Hypothalamus (tissue), 51 donors: ENCODE measurements at places on chromosomes 1 and 21.
A peak's percentile ranks its signal among the peaks of the same experiment; 100 is the strongest.

DNA sequence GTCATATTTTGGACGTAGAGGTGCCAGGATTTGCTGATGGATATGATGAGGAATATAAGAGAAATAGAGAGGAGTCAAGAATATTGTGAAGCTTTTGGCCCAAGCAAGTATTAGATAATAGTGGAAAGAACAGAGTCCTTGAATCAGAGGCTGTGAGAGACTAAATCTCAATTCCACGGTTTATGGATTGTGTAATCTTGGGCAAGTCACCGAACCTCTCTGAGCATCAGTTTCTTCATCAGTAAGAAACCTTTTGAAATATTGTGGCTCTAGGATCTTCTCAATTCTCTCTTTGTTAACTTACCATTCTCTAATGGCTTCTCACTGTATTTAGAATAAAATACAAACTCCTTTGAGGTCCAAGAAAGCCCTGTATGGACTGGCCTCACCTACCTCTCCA, 77.6 kb downstream of the RPS6KA1 start:
- DNase-seq = no peak

GRCh38 chr1:183449223-183449770, 23.0 kb upstream of the SMG7 start:
- no peak for DNase-seq

- DNase-seq = no peak
Observed at GRCh38 chr1:21292984-21293536, 2.8 kb upstream of the ECE1 start.

- no peak for DNase-seq
Observed at GRCh38 chr1:197921235-197922069, 4.3 kb downstream of the LHX9 start.

- DNase-seq = no peak
Observed at GRCh38 chr1:157966031-157966537, 27.4 kb upstream of the KIRREL1 start.

- no peak for DNase-seq
Observed at GRCh38 chr1:117683571-117684285, 77.9 kb downstream of the TENT5C start.

DNA sequence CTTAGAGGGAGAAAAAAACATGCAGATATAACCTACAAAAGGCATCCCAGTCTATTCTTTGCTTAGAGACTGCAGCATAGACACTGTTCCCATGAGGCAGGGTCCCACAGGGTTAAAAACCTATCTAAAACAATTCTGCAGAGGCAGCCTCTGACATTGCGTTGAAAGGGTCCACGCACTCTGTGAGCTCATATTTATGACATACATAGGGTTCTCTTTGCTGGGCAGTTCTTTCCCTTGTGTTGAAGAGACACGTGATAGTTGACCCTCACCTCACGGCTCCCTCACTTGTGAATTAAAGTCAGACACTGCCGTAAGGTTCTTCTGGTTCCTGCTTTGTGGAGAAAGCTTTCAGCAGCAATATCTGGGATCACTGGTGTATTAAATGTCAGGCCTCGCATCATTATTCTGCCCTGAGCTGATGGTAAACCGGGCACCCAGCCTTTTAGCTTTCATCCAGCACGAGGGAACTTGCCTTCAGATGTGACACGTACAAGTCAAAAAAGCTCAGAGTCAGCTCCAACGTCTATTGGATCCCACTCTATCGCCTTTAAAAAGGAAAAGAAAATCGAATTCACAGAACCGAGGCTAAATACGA, 52.8 kb upstream of the HNRNPU start:
- no peak for DNase-seq

GRCh38 chr1:3238703-3239278, 169.8 kb downstream of the PRDM16 start:
- no peak for DNase-seq

DNA sequence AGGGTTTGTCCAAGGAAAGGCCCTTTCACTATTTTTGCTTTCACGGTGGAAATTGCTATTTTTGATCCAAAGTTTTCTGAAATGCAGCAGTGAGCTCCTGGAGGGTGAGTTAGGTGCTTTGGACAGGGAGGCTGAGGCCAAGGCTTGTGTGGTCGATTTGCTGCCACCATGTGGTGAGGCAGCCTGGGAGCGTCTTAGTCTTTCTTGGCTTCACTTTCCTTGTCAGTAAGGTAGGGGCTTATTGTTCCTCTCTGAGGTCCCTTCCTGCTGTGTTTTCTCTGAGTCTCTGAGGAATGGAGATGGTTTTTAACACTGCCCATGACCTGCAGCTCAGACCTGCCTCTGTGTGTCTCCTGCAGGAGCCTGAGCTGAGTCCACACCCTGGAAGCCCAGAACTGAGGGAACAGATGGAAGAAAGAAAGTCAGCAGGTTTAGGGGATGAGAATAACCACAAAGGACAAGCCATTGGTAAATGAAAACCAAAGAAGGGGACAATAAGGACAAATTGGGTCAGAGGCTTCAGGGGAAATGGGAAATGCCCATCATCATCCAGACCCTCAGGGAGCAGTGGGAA, 20.1 kb upstream of the S100A10 start:
- no peak for DNase-seq

DNA sequence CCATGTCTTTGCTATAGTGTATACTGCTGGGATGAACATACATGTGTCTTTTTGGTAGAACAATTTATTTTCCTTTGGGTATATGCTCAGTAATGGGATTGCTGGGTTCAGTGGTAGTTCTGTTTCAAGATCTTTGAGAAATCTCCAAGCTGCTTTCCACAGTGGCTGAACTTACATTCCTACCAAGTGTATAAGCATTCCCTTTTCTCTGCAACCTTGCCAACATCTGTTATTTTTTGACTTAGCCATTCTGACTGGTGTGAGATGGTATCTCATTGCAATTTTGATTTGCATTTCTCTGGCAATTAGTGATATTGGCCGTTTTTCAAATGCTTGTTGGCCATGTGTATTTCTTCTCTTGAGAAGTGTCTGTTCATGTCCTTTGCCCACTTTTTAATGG, 37.5 kb upstream of the ANGPTL1 start:
- DNase-seq = no peak

DNA sequence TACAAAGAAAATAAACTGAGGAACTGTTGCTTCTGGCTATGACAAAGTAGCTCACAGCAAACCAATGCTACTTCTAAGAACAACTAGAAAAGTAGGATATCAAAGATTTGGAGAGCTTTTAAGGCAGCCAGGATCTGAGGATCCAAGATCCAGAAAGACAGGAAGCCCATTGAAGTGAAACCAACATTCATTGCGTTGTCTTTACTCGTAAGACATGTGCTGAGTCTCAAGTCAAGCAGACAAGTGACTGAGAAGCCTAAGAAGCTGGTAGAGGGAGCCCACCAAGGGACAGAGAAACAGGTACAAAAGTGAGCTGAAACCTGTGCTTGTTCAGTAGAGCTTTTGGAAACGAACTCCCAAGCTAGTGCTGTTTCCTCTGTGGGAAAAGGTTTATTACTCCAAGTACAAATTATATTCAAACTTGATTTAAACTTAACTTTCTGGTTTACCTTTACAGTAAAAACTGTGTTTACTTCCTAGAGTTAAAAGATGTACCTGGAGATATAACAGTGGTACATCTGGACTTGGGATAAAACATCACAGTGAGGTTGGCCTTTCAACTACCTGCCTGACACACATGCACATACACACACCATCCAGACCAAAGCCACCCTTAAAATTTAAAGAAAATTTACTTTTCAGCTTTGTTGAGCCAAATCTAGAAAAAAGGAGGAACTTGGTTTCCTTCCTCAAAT, 41.2 kb downstream of the NME7 start:
- DNase-seq = no peak

DNA sequence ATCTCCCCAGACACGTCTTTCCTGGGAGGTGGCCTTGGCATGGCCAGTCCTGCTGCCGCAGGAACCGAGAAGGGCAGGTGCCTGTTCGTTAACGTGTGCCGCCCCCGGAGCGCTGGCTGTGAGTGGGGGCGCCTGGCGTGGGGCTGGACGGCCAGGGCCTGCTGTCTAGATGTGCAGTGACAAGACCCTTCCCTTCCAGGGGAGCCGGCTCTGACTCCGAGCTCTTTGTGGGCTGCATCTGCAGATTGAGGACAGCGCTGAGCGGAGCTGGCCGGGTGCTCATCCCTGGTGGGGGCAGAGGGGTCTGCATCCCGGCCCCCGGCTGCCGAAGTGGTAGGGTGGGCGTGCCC, 13.0 kb downstream of the COL18A1 start:
- no peak for DNase-seq

DNA sequence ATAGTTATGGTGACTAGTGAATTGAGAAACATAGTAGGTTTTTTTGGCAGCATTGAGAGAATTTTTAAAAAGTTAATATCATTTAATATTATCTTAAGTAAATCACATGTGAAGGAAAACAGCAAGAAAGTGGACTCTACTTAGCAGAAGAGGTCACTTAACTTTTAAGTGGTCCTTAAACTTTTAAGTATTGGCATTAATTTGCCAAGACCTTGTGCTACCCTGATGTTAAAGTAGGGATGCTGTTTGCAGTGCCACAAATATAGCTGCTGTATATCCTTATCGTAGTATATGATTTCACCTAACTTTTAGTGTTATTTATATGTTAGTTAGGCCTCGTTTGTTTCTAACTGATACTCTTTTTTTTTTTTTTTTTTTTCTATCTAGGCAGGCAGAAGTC, 40.2 kb downstream of the SMG7 start:
- DNase-seq = no peak

DNA sequence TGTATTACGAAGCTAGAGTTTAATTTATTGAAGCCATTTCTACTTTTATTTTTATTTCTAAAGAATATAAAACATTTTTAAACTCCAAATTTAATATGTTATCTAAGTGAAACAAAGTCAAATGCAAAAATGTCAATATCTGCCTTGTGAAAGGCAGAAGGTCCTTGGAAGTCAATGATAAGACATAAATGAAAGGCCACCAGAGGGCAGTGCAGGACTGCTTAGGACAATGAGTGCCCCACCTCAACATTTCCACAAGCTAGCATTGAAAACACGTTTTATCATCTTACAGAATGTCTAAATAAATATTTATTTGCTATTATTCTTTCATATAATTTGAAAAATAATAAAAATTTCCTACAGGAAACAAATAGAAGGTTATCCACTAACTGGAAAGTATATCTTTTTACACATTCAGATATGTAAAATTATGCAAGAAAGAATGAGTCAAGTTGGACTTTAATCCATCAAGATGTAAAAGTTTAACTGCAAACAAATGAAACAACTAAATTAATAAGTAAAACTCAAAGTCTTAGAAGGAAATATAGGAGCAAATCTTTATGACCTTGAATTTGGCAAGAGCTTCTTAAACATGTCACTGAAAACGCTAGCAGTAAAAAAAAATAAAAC, 140.1 kb upstream of the FMN2 start:
- peak; percentile 49 for DNase-seq

DNA sequence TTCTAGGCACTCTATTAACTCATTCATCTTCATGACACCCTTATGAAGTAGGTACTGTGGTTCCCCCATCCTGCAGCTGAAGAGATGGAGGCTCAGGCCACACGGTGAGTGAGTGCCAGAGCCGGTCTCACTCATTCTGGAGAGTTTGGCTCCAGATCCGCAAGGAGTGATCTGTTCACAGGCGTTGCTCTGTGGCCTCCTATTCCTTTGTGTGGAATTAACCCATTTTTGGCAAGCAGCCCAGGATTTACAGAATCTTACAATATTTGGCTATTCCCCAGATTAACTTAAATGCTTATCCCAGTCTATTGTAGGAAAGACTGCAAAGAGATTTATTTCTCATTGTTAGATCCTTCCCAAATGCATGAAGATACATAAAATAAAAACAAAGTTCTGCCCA, 29.6 kb downstream of the KIAA0040 start:
- DNase-seq = no peak

GRCh38 chr1:246142320-246142893, 364.7 kb downstream of the SMYD3 start:
- DNase-seq = no peak

GRCh38 chr1:56377431-56377830, 201.9 kb downstream of the PLPP3 start:
- DNase-seq = no peak

DNA sequence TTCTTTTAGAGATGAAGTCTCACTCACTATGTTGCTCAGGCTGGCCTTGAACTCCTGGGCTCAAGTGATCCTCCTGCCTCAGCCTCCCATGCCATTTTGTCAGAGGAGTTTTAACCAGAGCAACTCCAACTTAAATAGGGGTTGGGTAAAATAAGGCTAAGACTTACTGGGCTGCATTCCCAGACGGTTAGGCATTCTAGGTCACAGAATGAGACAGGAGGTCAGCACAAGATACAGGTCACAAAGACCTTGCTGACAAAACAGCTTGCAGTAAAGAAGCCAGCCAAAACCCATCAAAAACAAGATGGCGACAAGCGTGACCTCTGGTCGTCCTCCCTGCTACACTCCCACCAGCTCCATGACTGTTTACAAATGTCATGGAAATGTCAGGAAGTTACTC, 5.7 kb upstream of the DNAH14 start:
- no peak for DNase-seq
